ENCODE measurements at places on chromosomes 4 and X.

DNA sequence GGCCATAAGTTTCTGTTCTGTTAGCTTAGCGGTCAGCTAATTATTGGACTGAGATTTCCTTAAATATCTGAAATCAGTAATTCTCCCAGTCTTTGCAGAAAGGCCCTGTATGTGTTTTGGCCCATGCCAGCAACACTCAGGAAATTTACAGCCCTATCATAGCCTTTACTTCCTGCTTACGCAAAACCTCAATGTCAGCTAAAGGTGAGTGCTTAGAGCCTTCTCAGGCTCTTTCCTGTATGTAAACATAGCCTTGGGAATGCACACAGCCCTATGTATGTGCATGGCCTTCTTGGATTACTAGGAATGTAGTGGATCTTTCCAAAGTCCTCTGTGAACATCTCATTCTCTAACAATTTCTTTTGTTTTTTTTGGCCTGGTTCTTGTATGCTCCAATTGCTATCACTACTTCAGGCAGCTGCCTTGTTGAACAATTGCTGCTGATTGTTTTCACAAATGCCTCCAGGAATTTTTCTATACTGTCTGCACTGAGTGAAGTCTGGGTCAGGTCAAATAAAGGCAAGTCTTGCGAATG lies 200.0 kb downstream of the PPP1R2C start:
- no peak for DNase-seq

DNA sequence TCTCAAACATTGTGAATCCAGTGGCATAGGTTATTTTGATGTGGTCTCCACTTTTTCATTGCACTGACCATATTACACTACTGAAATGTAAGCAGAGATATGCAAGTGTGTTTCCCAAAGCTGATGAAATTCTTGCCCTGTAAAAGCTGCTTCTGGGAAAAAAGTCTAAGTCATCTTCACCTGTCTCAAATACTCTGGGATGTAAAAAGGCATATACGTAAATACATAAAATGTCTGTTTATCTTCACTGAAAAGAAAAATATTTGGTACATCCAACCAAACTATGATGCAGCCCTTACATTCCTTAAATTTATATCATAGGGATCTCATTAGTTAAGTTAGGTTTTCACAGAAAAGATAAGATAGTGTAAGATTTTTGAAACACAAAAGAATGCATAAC lies 7.9 kb downstream of the KDR start:
- no peak for DNase-seq

DNA sequence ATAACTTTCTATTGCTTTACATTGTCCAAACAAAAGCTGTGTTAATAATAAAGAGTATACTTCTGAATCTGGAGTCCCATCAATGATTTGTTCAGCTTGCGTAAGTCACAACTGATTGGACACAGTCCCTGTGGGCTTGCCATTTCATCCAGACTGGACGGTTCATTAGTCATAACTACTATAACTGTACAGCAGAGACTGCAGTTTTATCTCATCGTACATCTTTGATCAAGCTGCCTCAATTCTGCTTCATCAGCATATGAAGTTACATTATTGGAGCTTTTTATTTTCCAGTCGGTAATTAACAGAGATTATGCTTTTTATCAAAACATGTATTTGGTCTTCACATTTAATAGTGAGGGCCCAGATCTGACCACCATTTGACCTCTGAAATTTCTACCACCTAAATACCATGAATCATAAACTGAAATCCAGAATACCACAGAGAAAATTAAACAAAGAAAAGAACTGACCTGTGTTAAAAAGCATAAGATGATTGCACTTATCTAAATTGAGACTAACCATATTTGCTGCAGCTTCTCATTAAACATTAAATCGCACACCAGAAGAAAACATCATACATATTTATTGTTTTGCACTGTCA lies 12.5 kb upstream of the MAB21L2 start:
- no peak for DNase-seq

DNA sequence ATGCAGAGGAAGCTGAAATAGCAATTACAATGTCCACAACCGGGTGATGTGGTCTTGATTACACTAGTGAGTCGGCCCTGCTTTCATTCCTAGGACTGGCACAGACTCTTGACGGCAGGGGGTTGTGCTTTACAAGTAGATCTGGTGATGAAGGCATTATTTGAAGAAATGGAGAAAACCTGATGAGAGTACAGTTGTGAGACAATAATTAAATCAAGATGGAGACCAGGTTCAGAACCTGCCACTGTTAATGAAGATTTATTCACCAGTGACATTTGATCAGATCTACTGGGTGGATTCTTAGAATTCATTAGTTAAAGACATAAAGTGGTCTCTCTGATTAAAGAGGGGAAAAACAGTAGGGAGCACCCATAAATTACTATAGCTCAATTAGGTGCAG lies 747.2 kb downstream of the STPG2 start:
- no peak for DNase-seq
